ENCODE measurements at places on chromosomes 6 and 20. TPM values are rescaled to one million over a fixed set of nuclear protein-coding genes. Genes with fewer than 3 reads are reported as not detected.

GRCh38 chr6:168161371-168161750, 82.3 kb upstream of the FRMD1 start:
- no peak for DNase-seq

GRCh38 chr6:390914-391558, 516 bp upstream of the IRF4 start:
- DNase-seq, result no peak

DNA sequence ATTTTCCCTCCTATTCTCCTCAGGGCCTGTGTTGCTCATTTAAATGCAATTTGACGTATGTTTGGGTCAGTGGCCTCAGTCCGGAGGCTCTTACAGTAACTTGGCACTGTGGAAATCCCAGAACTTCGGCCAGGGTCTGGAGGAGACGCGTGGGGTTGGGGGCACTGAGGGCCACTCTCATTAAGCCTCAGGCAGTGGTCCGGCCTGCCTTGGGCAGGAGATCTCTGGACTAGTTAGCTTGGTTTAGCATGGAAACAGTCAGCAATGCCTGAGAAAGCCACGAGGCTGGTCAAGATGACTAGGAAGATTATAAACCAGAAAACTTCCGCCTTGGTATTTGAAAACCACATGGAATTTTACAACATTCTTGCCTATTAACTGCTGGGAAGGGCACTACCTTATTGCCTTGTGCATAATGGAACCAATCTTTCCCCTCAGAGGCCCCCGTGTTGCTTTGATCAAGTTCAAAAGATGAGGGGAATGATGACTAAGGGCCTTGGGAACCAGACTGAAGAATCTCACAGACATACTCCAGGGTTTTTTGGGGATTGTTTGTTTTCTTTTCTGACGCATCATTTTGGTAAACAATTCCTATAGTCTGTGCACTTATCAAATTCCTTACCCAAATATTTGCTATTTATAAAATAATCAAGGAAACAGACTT, 206.0 kb upstream of the PREP start:
- DNase-seq, result no peak

DNA sequence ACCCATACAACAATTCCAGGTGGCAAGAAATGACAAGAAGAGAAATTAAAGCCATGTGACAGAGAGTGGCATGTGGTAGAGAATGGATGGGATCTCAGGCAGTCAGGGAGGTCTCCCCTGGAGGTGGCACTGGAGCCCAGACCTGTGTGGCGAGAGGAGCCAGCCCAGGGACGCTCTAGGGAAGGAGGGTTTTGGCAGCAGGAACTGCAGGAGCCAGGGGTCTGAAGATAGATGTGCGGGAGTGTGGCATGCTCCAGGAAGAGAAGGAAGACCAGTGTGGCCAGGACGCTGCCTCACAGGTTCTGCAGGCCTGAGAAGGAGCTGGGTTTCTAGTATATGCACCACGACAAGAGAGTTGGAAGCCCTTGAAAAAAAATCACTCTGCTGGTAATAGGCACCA, 45.1 kb downstream of the SPATA2 start:
- no peak for DNase-seq

- no peak for DNase-seq
Observed at GRCh38 chr20:64104667-64105451, 2.5 kb downstream of the NPBWR2 start.

GRCh38 chr6:96611342-96611991, 48.5 kb downstream of the FHL5 start:
- no peak for DNase-seq

DNA sequence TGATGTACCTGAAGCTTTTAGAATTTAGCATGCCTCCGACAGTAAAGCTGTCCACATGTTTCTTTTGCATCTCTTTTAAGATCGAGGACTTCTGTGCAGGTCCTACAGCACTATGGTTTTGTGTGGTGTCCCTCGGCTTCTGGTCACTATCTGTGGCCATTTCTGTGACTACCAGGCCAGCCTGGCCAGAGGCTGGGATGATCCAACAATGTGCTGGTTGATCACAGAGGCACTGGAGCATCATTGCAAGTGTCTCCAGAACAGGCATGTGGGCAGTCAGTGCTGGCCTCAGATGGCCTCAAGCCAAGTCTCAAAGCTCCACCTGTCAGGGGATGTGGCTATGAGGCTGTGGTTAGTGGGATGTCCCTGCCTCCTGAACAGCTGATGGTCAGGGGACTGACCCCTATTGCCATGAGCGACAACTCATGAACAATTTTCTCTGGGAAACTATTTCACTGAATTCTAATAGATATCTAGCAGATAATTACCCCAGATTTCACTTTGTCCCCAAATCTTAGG, 136.6 kb downstream of the SYNDIG1 start:
- DNase-seq, result no peak

GRCh38 chr20:15682690-15683089, 890.6 kb downstream of the KIF16B start:
- DNase-seq, result no peak

DNA sequence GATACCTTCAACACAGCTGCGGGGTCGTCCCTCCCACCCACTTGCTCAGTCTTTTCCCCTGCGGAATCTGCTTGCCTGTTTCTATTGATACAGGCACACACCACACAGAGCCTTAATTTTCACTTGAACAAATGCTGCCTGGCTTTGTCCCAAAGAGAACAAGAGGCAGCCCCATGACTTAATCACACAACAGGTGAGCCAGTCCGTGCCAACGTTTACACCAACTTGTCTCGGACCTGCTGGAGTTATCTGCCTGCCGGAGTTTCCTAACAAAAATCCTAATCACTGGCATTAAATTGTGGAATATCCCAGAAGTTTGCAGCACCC, 186.8 kb upstream of the RREB1 start:
- no peak for DNase-seq

DNA sequence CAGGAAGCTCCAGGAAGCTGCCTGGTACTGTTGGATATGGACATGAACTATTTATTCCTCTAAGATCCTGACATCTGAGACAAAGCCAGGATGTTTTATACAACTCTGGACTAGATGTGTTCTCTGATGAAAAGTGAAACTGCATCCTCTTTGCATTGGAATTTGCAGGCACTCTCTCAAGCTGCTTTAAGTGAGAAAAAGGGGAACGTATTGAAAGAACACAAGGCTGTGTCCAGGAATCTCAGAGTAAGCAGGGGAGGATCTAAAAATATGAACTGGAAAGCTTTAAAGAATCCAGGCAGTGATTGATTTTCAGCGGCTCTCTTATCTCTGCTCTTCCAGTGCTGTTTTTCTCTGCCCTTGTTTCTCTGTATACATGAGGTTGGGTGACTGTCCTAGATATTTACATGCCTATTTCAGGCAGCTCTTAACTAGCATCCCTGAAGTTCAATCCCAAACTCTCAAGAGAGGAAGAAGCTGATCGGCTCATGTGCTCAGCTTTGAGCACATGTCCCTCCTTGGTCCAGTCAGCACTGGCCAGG, 193.8 kb downstream of the PLCB4 start:
- no peak for DNase-seq

DNA sequence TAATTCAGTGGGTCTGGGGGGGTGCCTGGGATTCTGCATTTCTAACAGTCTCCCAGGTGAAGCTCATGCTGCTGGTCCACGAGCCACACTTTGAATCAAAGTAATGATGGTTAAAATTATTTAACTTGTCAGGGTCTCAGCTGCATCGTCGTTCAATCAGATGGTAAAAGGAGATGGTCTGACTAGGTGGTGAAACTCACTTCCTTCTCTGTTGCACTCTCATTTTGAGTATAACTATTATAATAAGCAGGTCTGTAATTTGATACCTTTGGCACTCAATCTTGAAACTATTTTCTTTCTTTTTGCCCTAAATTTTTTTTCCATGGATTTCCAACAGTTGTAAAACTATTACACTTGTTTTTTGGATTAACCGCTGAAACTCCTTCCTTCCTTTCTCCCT, 292.5 kb downstream of the FARS2 start:
- DNase-seq, result no peak

DNA sequence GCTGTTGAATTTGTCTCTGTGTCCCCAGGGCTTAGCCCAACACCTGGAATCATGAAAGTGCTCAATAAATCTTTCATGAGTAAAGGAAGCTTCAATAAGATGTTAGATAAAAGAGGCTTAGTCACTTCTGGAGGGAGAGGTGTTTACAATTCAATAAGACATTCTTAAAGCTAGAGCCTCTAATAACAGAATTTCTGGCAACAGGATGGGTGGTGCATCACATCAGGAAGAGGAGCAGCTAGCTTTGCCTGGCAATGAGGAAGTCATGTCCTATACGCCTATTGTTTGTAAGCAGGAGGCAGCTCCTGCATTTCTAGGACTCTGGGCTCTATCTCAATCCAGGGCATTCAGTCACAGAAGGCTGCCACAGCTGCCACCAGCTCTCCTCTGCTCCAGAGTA, 638.5 kb downstream of the EPM2A start:
- no peak for DNase-seq

DNA sequence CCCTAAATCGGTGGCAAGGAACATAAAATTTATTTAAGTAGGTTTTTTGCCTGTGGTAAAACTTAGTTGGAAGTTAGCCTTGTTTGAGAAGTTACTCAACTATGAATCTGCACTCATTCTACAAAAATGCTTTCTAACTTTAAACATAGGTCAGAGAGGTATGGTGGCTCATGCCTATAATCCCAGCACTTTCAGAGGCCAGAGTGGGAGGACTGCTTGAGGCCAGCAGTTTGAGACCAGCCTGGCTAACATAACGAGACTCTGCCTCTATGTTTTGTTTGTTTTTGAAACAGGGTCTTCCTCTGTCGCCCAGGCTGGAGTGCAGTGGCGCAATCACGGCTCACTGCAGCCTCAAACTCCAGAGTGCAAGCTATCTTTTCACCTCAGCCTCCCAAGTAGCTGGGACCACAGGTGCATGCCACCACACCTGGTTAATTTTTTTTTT, 16.2 kb downstream of the USP49 start:
- DNase-seq, result no peak

- no peak for DNase-seq
Observed at GRCh38 chr6:13673825-13674444, 37.7 kb downstream of the RANBP9 start.

GRCh38 chr6:26594131-26594498, 2.6 kb upstream of the ABT1 start:
- no peak for DNase-seq

KIZ gene
- 11.0 TPM for total RNA-seq

ZNF451 gene
- total RNA-seq, result 65.6 TPM

NHSL1 gene
- 56.6 TPM for total RNA-seq

SCP2D1 gene
- not detected for total RNA-seq

ARFGEF2 gene
- total RNA-seq, result 18.0 TPM

HAO1 gene
- total RNA-seq, result not detected
